ENCODE measurements at places on chromosomes 3 and 15.

DNA sequence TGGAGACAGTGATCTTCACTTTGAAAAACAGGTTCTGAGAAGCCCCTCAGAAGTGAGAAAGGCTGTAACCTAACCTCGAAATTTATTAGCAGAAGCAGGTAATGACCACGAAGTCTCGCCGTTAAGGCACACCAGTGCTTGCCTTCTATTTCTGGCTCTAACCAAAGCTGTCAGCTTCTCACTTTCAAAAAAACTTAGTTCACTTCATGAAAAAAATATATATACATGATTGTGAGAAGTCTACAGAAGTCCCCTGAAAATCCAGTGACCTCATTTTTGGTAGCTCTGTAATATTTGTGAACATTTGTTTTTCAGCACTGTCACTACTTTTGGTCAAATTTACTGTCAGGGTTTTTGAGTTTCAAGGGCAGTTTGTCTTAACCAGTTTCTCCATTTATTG lies 19.1 kb upstream of the AKAP13 start:
- no peak for DNase-seq

GRCh38 chr3:101252945-101253344 lies 67.4 kb downstream of the IMPG2 start:
- no peak for DNase-seq

GRCh38 chr3:14548321-14548729 lies 8.2 kb upstream of the GRIP2 start:
- DNase-seq = no peak

GRCh38 chr3:151265866-151266265 lies 12.5 kb downstream of the P2RY14 start:
- DNase-seq = no peak

DNA sequence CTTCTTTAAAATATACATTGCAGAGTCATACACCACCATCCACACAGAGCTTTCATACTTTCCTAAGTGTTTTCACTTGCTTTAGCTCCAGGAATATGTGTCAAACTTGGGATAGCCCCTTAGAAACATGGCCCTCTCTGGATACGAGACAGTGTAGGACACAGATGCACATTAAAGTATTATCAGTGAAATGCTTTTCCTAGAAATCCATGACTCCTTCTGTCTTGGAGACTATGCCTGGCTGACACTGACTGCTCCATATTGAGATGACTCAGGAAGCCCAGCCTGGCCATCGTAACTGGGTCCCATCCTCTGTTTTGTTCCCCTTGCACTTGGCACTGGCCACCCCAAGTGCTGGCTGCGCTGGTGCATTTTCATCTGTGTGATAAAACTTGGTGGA lies 204.8 kb downstream of the PDZRN3 start:
- no peak for DNase-seq

GRCh38 chr3:123776071-123776782 lies 107.9 kb downstream of the MYLK start:
- no peak for DNase-seq

- DNase-seq = no peak
Measured at GRCh38 chr3:1275495-1275894, 182.7 kb downstream of the CNTN6 start.

DNA sequence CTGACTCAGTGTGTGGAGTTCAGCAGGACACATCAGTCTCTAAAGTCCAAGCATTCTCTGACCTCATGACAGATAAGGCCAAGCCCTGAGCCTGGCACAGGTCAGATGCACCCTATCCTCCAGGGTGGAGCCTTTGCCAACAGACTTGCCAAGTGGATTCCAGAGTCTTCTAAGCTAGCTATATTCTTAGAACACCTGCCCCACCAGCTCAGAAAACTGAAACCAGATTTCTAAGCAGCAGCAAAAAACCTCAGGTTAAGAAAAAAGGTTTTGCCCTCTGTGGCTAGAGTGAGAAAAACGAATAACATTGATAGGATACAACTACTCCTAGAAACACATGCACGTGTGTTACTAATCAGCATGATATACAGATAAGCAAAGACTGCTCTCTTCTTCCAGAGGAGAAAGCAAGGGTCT lies 11.6 kb downstream of the RMDN3 start:
- DNase-seq = no peak

DNA sequence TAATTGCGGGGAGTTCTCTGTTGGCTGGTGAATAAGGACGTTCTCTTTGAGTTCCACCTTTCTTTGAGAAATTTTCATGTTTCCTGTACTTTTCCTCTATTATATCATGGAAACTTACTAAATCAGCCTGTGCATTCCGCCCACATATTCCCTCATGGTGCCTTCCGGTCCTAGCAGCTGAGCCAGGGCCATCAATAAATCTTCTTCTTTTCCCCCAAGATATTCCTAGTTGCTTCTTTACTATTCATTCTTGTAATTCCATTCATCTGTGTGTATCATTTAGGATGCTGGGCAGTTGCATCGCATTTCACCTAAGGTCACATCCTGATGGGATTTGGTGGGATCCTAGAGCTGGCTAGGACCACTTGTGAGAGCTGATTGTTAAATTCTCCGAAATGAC lies 139.2 kb downstream of the RBMS3 start:
- DNase-seq = no peak

DNA sequence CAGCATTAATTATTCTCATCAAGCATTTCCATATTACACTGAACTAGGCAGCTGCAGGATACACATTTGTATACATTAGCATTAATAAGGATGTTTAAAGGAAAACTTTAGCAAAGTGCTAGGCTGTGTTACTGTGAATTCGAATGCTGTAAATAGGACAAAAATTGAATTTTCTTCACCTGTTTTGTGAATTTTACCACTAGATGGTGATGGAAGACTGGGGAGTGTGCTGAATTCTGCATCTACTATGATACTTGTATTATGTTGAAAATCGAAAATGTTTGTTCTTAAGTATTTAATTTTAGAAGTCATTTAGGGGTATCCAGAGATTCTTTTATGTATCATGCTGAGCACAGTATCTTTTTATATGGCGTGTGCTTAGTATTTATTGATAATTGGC lies 12.3 kb upstream of the P2RY14 start:
- DNase-seq = no peak

DNA sequence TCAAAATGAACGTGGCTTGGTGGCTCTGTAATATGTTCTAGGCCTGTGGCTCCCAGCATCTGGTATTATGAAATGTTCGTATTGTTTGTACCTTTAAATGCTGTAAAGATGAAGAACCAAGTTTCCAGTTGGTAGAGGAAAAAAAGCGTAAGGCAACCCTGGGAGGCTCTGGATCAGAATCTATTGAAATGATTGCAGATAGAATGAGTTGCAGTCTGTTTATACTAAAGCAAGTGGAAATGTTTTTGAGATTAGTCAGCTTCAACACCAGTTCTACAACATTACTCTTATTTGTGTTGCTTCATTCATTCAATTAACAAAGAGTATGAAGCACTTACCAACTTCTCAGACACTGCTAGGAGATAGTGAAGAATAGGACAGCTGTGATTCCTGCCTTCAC lies 5.3 kb downstream of the ARL6IP5 start:
- DNase-seq = no peak

- no peak for DNase-seq
Measured at GRCh38 chr3:177928172-177928873, 607.9 kb upstream of the KCNMB2 start.

GRCh38 chr15:97143592-97144376 lies 813.3 kb downstream of the NR2F2 start:
- no peak for DNase-seq

GRCh38 chr3:34483311-34483887 lies 685.0 kb downstream of the PDCD6IP start:
- no peak for DNase-seq

DNA sequence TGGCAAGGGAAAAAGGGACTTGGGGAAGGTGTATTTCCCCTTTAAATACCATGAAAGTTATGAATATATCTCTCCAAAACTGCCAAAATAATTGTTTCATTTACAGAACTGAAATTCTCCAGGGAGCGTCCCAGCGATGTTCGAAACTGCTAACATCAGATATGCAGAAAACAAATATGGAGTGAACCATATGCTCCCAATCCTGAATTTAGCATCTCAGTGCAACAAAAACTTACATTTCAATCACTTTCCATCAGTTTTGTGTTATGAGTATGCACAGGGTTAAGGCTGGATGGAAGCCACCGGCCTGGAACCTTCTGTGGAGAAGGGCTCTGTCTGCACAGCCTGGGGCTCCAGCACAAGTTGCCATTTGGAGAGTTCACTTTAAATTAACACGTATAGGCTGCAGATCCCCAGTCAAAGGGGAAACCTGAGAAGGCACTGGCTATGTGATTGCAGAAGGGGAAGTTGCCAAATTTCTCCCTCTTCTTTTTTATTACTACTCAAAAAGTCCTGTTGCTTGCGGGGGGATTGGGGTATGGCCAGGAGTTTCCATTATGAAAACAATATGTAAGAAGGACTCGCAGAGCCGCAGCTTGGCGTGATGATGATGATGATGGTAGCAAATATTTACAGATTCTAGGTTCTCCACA lies 56.9 kb upstream of the FOXP1 start:
- DNase-seq = no peak

GRCh38 chr3:183108001-183108449 lies 8.7 kb upstream of the MCCC1 start:
- no peak for DNase-seq

GRCh38 chr15:40591389-40591788 lies 2.7 kb upstream of the KNL1 start:
- DNase-seq = no peak

DNA sequence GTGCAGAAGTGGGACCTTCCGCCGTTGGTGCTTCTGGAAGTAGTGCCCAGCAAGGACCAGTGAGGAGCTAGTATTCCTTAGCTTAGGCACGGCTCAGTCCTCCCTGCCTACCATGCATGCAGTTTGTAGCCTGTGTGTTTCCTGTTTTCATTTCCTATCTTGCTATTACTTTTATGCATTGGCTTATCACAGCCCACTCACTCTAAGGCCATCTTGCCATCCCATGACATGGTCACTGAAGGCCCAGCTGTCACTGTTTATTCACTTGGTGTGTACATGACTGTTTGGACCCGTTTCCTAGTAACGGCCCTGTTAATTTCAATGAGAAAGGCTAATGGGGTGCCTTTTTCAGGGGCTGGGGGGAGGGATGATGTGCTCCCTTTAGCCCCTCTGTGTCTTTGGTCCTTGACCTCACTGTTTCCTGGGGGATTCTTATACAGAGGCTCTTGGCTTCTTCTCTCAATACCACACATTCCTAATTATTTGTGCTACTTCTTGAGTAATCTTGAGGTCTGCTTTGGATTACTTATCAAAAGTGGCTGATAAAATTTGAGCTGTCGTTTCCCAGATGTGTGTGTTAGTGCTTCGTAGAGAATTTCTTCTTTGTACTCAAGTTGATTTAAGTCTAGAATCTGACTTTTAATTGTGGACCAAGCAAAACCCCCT lies 24.5 kb upstream of the TRAK1 start:
- DNase-seq = no peak

GRCh38 chr3:109257269-109257668 lies 59.0 kb downstream of the DPPA2 start:
- DNase-seq = no peak

DNA sequence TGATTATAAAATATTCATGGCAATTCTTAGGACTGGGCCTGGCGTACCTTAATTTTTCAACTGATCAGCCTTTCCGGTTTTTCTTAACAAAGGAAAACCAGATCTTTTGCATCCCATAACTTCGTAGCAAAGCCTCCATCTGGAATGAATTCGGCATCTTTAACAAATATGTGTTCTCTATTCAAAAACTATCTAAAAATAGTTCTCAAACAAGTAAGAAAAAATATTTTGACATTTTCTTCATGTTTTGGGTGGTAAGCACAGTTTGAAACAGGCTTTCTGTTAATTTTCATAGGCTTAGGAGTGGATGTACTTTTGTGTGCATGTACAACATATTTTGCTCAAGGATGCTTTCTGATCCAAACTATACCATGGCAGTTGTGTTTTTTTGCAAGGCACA lies 55.1 kb downstream of the RBMS3 start:
- no peak for DNase-seq

- DNase-seq = no peak
Measured at GRCh38 chr3:65398953-65399352, 639.8 kb downstream of the MAGI1 start.

DNA sequence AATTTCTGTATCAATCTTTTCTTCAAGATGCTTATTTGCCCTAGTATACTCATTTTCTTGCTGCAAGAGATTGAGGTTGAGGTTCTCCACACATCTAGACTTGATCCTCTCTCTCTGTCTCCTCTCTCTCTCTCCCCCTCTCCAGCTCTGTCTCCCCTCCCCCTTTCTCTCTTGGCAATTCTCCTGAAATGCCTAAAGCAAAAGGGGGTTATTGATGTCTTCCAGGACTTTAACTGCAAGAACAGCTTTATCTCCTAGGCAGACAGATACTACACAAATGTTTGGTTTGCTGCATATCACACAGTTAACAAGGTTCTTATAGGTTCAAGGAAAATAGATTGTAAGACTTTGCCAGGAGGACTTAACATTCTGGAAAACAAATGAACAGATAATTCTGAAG lies 52.1 kb downstream of the TMEM212 start:
- no peak for DNase-seq

DNA sequence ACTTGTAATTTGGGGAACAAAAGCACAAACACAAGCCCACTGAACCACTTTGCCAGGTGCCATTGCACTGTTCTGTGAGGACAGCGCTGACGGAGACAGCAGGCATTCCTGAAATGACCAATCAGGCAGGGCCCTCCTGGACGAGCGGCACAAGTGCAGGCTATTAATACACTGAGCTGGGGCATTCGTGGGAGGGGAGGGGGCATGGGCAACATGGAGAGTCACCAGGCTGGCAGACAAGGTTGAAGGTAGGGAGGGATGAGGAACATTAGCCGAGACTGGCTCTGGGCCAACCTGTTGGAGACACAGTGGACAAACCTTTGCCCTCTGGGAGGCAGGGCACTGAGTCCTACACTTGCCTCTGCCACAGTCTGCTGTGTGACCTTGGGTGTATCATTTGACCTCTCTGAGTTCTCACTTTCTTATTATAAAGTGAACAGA lies 45.6 kb downstream of the NOX5 start:
- no peak for DNase-seq

DNA sequence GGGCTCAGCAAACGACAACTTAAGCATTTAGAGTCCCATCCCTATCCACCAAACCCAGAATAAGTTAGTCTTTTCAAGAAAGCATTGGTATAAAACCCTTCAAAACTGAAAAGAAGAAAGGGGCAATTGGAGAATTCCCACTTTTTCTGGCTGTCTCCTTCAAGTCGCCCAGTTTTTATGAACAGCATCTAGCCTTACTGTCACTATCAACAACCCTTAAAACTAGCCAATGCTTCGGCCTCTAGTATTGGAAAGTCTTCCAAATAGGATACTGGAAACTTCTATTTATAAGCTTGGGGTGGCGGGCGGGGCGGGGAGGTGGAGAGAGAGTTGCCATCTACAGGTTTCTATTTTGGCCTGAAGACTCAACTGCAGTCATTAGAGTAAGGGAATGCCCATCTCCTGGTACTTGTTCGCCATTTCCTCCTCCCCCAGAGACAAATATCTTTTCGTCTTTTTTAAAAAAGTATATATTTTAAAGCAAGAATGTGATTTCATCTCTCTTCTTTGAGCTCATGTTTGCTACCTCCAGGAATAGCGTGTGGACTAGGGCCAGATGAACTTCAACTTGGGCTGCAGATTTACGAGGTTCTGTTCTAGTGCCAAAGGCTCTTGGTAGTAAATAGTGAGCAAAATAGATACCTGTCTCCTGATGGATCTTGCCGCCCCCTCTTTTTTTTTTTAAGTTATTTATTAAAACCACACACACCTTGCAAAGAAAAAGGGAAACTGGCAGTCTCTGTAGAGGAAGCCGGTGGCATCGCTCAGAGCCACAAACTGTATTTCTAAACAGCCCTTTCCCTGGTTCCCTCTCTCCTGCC lies 2.7 kb downstream of the BCL6 start:
- DNase-seq = no peak

- no peak for DNase-seq
Measured at GRCh38 chr3:72448858-72449257, 399.4 kb downstream of the SHQ1 start.

- DNase-seq = no peak
Measured at GRCh38 chr15:73366766-73367623, 1.8 kb downstream of the HCN4 start.
